Smooth muscle cell of the brain vasculature (primary cell): ENCODE measurements at places on chromosomes 6 and 20.

- DNase-seq: no peak
Measured at GRCh38 chr20:47181056-47181862, 175.2 kb downstream of the ZMYND8 start.

DNA sequence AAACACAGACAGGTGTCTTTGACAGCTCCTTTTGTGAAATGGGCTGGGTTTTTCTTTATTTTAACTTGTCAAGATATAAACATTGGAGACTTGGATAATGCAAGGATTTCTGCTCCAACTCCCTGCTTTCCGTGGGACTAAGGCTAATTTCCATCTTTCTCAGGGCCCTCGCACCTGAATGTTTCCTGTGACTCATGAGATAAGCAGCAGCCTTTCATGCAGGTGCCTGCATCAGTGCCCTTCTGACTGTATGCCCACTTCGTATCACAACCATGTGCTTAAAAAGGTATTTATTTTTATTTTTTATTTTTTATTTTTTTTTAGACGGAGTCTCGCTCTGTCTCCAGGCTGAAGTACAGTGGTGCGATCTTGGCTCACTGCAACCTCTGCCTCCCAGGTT is 736.1 kb downstream of the DOK5 start:
- DNase-seq: no peak

DNA sequence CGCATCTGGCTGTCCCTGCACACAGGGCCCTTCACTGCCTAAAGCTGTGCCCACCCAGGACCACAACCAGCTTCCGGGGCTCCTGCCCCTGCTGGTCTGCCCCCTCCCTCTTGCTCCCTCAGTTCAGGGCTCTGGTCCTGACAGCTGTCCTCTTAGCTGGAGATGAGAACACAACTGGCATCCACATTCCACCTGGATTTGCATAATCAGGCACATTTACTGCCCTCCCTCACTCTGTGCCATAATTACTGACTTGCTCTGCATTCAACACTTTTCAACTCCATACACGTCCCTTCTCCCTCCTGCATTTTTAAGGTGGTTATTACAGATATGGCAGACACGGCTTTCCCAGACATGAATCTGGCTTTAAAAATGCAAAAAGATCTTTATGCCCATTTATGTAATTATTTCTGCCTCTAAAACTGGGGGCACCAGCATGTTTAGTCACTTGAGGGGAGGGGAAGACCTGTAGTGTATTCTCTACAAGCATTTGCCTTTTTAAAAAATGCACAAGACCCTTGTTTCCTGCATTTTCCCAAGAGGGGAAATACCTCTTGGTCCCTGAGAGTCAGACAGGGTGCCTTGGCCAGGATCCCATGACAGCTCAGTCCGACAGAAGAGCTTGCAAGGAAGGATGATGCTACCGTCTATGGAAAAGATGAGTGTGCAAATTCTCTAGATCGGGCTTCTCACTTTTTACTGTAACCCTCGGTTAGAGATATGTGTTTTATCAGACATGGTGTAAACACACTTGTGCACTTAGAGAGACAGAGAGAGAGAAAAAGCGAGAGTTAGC is 401.8 kb downstream of the PREX1 start:
- DNase-seq: no peak

DNA sequence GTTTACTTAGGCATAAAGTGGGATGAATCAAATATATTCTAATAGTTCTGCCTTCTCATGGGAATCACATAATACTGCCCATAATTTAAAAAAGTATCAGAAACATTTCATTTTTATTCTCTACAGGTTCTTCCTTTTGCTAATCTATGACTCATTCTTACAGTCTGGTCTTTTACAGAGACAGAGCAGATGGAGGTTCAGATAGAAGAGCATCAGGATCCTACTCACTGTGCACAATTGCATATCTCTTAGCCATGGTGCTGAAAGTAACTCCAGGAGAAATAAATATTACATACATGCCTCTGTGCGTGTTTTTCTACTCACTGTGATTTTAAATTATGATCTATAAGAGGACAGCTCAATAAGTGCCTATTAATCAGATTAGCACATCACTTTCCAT is 16.3 kb upstream of the OR2B6 start:
- DNase-seq: no peak

DNA sequence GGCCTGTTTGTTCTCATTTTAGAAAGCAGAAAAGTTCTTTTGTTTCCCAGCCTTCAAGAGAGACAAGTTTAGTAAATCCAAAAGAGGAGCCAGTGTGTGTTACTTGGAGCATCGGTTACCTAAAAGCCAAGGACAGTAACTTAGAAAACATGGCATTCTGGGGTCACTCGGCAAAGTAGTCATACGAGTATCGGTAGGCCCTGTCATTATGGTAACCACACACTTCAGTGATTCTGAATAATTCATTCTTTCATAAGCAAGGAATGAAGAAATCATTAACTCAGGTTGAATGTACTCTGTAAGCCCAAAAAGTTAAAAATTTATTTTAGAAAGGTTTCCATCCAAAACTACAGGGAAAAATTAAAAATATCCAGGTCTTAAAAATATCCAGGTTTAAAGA is 34.0 kb downstream of the CNKSR3 start:
- DNase-seq: no peak

- DNase-seq: no peak
Measured at GRCh38 chr6:10886691-10887502, at the start of gene SYCP2L. SYCP2L (plus strand) TSS chr6:10887052; CDS start chr6:10887127, 75 bp downstream.

DNA sequence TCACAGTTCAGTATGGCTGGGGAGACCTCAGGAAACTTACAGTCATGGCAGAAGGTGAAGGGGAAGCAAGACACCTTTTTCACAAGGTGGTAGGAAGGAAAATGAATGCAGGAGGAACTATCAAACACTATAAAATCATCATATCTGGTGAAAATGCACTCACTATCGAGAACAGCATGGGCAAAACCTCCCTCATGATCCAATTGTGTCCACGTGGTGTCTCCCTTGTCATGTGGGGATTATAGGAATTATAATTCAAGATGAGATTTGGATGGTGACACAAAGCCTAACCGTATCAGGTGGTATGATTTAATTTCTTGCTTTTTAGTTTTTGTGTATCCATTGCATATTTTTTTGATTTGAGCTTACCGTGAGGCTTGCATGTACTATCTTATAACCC is 133.2 kb upstream of the SYNCRIP start:
- no peak for DNase-seq

DNA sequence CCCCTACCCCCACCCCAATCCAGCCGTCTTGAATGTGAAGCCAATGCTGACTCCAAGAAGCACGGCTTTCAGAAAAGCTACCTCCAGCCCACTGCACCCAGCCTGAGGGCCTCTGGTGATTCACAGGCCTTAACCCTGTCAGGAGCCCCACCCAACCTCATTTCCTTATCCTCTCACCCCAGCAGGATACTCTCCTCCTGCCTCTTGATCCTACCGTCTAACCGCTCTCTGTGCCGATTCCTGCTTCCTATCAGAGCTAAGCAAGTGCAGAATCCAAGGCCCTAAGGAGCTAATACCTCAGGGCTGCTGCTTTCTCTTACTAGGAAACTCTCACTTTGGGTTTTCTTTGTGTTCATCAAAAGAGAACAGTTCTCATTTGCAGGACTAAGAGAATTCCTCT is 47.2 kb downstream of the TRERF1 start:
- no peak for DNase-seq

- no peak for DNase-seq
Measured at GRCh38 chr6:132188556-132189264, 212.6 kb downstream of the MOXD1 start.

GRCh38 chr20:36784900-36785299 is 11.3 kb upstream of the DSN1 start:
- no peak for DNase-seq

DNA sequence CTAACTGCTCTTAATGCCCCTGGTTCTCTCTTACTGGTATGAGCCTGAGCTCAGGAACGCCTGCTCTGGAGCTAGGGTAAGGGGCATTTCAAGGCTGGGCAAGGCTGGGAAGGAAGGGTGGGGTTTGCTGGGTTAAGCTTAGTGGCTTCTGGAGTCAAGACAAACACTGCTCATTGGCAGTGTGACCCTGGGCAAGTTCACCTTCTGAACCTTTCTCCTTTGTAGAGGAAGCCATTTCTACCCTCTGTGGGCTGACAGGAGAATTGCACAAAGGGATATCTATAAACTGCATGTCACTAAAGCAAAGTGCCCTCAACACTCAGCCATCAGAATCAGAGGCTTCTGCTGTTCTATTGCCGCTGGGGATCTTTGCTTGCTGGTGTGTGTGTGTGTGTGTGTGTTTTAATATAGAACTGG is 20.3 kb upstream of the LRRN4 start:
- DNase-seq: no peak

- no peak for DNase-seq
Measured at GRCh38 chr6:22411376-22412105, 114.7 kb upstream of the PRL start.

DNA sequence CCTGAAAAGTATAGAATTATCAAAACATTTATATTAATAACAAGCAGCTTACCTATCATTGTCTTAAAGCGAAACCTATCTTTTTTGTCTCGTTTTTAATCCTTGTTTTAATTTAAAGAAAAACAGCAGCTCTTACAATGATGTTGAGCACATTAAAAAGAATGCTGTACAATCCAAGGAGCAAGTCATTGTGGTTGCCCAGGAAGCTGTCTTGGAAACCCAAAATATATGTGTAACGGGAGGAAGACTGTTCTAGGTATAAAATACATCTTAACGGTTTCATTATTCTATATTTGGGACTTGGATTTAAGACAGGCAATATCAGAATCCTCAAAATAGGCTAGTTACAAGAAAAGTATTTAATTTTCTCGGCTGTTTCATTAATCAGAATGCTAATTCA is 21.7 kb downstream of the ZNF133 start:
- no peak for DNase-seq

DNA sequence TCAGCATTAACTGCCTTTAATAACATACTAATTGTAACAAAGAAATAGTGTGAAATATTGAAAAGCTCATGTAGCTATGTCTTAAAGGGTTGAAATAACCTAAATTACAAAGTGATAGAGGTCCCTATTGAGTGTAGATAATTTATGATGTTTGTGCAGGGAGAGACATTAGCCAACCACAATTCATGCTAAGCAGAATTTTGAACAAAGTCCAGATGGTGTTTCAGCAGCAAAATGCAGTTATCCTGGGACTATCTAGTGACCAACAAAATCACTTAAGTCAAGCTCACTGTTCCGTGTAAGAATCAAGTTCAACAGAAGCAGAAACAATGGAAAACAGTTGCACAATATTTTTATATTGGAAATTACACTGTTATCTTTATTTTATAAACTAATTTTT is 218.5 kb downstream of the SIM1 start:
- DNase-seq: no peak

- no peak for DNase-seq
Measured at GRCh38 chr6:67496191-67496590, 1138.9 kb upstream of the ADGRB3 start.

DNA sequence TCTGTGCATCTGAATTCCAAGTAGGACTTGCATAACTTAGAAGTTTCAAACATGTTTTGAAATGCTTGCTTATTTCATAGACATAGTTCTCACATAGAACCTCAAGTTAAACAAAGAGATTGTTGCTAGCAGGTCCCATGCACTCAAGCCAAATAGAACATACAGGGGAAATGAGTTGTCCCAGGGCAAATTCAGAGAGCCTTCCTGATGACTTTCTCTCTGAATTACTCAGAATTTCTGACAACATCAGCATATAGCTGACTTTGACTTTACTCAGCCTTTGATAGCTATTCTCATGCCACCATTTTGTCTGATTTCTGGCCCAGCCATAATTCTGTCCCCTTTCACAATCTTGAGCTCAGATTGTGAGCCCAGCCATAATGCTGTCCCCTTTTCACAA is 333.2 kb upstream of the PLCB4 start:
- no peak for DNase-seq

DNA sequence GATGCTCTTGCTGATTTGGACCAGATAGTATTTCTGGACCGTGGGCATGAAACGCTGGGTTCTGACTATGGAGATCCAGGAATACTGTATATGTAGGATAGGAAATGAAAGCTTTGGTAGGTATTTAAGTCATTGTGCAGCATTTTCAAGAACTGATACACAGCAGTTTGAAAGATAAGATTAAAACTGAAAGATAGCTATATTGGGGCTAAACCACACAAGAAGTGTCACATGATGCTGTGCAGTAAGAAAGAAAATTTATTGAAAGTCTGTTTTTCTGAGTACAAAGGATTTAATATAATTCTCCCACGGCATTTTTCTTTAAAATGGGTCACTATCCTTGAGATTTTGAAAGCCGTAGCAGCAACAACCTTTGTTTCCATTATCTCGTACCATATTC is 305 bp downstream of the IL17A start:
- no peak for DNase-seq

GRCh38 chr6:129345890-129346289 is 364.1 kb downstream of the ARHGAP18 start:
- DNase-seq: no peak

DNA sequence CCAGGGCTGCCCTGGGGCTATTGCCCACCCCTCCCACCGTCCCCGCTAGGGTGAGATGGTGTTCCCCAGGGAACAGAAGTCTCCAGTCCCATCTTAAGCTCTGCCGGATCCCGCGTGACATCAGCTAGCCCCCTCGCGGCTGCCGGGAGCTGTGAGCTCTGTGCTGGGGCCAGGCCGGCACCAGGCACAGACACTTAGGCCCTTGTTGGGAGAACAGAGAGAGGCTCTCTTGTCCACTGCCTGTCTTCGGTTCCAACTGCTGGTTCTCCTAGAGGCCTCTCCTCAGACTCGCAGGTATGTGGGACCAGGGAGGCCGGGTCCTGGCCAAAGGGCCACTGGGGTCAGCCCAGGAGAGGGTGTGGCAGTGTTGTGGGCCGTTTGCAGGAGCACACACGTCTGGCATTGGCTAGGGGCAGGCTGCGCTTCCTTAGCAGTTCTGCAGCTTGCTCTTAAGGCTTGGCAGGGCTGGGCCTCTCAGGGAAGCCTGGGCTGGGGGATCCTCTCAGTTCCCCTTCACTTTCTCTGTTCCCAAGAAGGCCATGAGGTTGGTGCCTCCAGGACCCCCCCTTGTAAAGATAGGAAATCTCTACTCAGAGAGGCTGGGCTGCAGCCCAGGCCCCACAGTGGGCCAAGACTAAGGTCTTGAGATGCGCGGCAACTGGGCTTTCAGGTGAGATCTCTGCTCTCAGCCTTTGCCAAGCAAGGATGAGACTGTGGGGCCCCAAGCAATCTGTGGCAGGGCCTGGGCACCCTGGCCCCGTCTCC is 6.3 kb downstream of the SGK2 start:
- DNase-seq: no peak

- no peak for DNase-seq
Measured at GRCh38 chr6:26250698-26251044, 114.3 kb upstream of the BTN3A2 start.
